ENCODE measurements at places on chromosomes 11 and 22. TPM values are rescaled to one million over a fixed set of nuclear protein-coding genes. Genes with fewer than 3 reads are reported as not detected.
A peak's percentile ranks its signal among the peaks of the same experiment; 100 is the strongest.

DNA sequence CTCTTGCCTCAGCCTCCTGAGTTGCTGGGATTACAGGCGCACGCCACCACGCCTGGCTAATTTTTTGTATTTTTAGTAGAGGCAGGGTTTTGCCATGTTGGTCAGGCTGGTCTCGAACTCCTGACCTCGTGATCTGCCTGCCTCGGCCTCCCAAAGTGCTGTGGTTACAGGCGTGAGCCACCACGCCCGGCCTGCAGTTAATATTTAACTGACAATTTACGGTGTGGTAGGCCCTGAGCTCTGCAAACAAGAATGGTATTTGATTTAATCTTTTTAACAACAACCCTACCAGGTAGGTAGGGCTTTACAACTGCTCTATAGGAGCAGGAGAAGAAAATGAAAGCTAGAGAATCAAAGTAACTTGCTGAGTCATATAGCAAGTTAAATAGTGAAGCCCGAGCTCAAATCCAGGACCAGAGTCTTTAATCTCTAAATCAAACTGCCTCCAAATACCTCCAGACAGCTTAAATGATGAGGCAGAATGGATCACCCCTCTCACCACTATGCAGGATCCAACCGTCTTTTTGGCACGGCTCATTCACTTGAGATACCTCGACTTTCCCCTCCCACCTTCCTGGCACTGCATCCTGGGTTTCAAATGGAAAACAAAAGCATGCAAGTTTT lies 9.4 kb downstream of the UEVLD start:
- peaks cover 5% of the 10 kb centered on the region for H3K36me3 ChIP-seq
- H3K4me1 ChIP-seq = no peaks in the 10 kb centered on the region
- peak overlapping the region; percentile 32 for H3K4me3 ChIP-seq
- no peak overlapping the region for H3K27ac ChIP-seq
- H3K27me3 ChIP-seq = no peaks in the 10 kb centered on the region

Gene ST14
- 0.25 TPM for total RNA-seq

- no peak overlapping the region for H3K27ac ChIP-seq
- no peaks in the 10 kb centered on the region for H3K27me3 ChIP-seq
- H3K4me1 ChIP-seq = peaks cover 4% of the 10 kb centered on the region
Measured at GRCh38 chr11:8331767-8332166, 68.1 kb upstream of the LMO1 start.

DNA sequence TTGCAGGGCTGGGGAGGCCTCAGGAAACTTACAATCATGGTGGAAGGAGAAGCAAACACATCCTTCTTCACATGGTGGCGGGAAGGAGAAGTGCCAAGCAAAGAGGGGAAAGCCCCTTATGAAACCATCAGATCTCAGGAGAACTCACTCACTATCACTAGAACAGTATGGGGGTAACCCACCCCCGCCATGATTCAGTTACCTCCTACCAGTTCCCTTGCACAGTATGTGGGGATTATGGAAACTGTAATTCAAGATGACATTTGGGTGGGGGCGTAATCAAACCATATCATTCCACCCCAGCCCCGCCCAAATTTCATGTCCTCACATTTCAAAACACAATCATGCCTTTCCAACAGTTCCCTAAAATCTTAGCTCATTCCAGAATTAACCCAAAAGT lies 16.2 kb downstream of the IMMP1L start:
- no peaks in the 10 kb centered on the region for H3K36me3 ChIP-seq
- H3K27ac ChIP-seq = no peak overlapping the region
- H3K4me3 ChIP-seq = no peak overlapping the region

- H3K4me1 ChIP-seq = no peaks in the 10 kb centered on the region
- H3K27ac ChIP-seq = no peak overlapping the region
- H3K27me3 ChIP-seq = no peaks in the 10 kb centered on the region
- H3K36me3 ChIP-seq = no peaks in the 10 kb centered on the region
Measured at GRCh38 chr11:86724137-86724536, 51.7 kb upstream of the ME3 start.

Gene GLYAT
- total RNA-seq = not detected

DNA sequence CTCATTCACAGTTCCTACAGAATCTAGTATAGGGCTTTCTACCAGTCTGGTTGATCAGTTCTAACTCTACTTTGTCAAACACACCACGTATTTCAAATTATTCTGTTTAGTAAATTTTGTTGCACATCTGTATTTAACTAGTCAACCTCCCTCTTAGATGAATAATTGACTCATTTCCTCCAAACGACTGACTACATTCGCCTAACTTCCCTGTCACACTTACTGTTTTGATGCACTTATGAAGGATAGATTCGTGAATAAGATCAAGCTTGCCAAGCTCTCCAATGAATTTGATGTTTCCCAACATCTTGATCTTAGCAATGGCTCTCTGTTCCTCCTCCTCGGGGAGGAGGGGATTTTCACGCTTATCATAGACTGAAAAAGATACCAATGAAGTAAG lies 5.0 kb downstream of the EIF4G2 start:
- H3K36me3 ChIP-seq = peaks cover 85% of the 10 kb centered on the region
- no peak for DNase-seq
- H3K4me3 ChIP-seq = no peak overlapping the region
- H3K4me1 ChIP-seq = peaks cover 54% of the 10 kb centered on the region
- no peaks in the 10 kb centered on the region for H3K27me3 ChIP-seq

- no peak for DNase-seq
- peaks cover 41% of the 10 kb centered on the region for H3K27me3 ChIP-seq
- no peaks in the 10 kb centered on the region for H3K4me1 ChIP-seq
- no peaks in the 10 kb centered on the region for H3K36me3 ChIP-seq
- no peak overlapping the region for H3K27ac ChIP-seq
Measured at GRCh38 chr11:17649261-17649660, 70.1 kb upstream of the MYOD1 start.

Gene RIMBP3B
- 0.11 TPM for total RNA-seq

DNA sequence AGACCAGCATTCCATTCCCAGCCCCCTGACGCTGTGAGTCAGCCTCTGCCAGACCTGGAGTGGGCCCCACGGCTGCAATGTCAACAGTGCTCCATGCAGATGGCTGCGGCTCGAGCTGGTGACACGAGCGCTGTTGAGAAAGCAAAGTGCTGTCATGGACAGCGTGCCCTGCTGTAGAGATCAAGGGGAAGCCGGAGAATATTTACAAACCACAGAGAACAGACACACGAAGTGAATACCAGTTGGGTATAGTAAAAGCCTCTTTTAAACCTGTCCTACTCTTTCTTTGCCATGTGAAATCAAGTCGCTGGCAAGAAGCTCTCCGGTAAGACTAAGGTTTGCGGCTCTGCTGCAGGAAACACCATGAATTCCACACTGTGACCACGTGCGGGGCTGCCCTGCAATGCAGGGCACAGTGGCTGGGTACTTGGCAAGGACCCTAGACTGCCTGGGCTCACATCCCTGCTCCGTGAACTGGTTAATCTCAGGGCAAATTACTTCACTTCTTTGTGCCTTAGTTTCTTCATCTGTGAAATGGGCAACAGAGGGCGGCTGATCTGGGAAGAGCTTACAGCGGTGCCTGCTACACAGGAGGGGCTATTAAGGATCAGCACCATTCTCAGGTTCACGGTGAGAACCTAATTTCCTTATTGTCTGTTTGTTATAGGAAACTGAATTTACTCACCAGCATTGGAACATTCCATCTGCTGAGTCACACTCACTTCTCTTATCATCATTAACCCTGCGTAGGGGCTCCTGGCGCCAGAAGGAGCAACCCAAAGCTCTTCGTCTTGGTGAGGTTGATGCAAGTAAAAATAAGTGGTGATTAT lies 27.8 kb upstream of the ELFN2 start:
- no peaks in the 10 kb centered on the region for H3K27me3 ChIP-seq
- no peak overlapping the region for H3K4me3 ChIP-seq
- H3K36me3 ChIP-seq = peaks cover 3% of the 10 kb centered on the region

DNA sequence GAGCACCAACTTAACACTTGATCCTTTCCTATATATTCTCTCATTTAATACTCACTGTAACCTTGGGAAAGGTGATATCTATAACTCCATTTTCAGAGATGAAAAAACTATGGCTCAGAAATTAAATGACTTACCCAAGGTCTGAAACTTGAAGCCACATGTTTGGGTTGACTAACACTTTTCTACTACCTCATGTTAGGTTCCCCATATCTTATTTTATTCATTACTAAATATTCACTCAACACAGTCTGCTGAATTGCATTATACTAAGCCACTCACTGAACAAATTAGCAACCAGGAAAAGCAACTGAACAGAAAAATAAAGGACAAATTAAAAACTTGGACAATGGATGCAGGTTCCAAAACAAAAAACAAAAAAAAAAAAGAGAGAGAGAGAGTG lies 59.9 kb downstream of the FAM168A start:
- H3K27me3 ChIP-seq = no peaks in the 10 kb centered on the region
- peaks cover 15% of the 10 kb centered on the region for H3K4me1 ChIP-seq
- DNase-seq = no peak

GRCh38 chr22:17705951-17706900 lies 67.7 kb downstream of the BCL2L13 start:
- H3K36me3 ChIP-seq = peaks cover 3% of the 10 kb centered on the region
- no peak overlapping the region for H3K27ac ChIP-seq
- peaks cover 11% of the 10 kb centered on the region for H3K4me1 ChIP-seq
- H3K4me3 ChIP-seq = peak overlapping the region; percentile 29
- DNase-seq = no peak
- no peaks in the 10 kb centered on the region for H3K27me3 ChIP-seq

DNA sequence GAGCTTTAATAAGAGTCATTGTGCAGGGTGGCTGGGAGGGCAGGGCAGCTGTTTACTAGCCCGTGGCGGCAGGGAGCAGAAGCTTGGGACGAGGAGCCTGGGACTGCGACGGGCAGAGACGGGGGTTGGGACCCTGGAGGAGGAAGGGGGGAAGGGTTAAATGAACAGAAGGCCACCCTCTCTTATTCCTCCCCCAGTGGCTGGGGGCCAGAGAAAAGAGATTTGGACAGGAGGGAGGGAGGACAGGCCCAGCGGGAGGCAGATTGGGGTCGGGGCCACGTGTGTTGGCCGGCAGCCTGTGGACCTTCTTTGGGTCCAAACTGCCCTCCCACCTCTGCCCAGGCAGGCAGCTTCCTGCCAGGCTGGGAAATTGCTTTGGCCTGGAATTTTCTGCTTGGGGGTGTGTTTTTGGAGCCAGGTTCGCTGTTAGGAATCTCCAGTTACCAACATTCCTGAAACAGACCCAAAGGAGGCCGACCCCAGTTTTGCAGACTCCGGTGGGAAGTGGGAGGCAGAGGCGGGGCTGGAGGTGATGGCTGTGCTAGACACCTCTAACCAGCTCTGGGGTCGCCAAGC lies 50.2 kb downstream of the APOL3 start:
- H3K27ac ChIP-seq = no peak overlapping the region
- no peak for DNase-seq
- no peaks in the 10 kb centered on the region for H3K4me1 ChIP-seq
- H3K4me3 ChIP-seq = no peak overlapping the region

GRCh38 chr22:26797910-26798309 lies 140.5 kb downstream of the MIAT start:
- no peak for DNase-seq
- no peaks in the 10 kb centered on the region for H3K27me3 ChIP-seq
- H3K4me1 ChIP-seq = no peaks in the 10 kb centered on the region
- H3K27ac ChIP-seq = no peak overlapping the region
- H3K36me3 ChIP-seq = peaks cover 12% of the 10 kb centered on the region
- no peak overlapping the region for H3K4me3 ChIP-seq

DNA sequence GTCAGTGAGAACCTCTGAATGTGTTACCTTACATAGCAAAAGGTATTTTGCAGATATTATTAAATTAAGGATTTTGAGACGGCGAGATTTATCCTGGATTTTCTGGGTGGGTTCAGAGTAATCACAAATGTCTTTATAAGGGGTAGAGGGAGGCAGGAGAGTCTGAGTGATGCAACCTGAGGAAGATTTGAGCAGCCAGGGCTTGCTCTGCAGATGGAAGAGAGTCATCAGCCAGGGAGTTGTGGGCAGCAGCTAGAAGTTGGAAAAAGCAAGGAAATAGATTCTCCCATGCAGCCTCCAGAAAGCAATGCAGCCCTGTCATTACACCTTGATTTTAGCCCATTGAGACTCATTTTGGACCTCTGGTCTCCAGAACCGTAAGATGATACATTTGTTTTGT lies 4.1 kb upstream of the WDR74 start:
- no peak overlapping the region for H3K4me3 ChIP-seq
- H3K27me3 ChIP-seq = no peaks in the 10 kb centered on the region
- H3K27ac ChIP-seq = no peak overlapping the region
- H3K36me3 ChIP-seq = no peaks in the 10 kb centered on the region
- DNase-seq = no peak

GRCh38 chr22:45225732-45226502 lies 14.8 kb downstream of the KIAA0930 start:
- H3K36me3 ChIP-seq = no peaks in the 10 kb centered on the region
- no peaks in the 10 kb centered on the region for H3K27me3 ChIP-seq
- H3K27ac ChIP-seq = no peak overlapping the region

- no peaks in the 10 kb centered on the region for H3K36me3 ChIP-seq
- peak; percentile 56 for DNase-seq
- H3K4me3 ChIP-seq = peak overlapping the region; percentile 10
- no peaks in the 10 kb centered on the region for H3K27me3 ChIP-seq
- no peak overlapping the region for H3K27ac ChIP-seq
- H3K4me1 ChIP-seq = peaks cover 29% of the 10 kb centered on the region
Measured at GRCh38 chr22:46592390-46592872, 27.8 kb upstream of the GRAMD4 start.

DNA sequence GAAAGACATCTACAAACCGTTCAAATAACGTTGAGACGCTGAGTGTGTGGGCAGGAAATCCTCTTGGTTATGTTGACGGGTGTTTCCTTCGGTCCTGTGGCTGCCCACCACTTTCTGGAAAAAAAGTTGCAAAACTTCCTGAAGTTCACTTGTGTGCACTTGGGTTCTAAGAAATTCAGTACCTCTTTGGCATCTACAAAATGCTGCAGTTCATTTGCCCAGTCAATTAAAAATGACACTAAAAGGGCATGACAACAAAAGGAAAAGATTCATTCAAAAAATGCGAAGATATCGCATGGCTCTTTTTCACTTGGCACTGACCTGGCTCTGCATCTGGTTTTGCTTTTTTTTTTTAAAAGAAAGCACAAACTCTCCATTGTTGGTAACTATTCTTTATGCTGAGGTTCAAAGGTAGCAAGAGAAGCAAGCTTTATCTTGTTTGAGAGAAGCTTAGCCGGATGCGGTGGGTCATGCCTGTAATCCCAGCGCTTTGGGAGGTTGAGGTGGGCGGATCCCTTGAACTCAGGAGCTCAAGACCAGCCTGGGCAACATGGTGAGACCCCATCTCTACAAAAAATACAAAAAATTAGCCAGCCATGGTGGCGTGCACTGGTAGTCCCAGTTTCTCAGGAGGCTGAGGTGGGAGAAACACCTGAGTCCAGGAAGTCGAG lies 10.6 kb upstream of the XBP1 start:
- DNase-seq = no peak
- H3K4me1 ChIP-seq = peaks cover 65% of the 10 kb centered on the region
- H3K27ac ChIP-seq = peak overlapping the region; percentile 48
- peaks cover 3% of the 10 kb centered on the region for H3K36me3 ChIP-seq

GRCh38 chr11:126765196-126765595 lies 235.4 kb downstream of the KIRREL3 start:
- no peak for DNase-seq
- H3K27me3 ChIP-seq = no peaks in the 10 kb centered on the region
- H3K36me3 ChIP-seq = no peaks in the 10 kb centered on the region
- H3K27ac ChIP-seq = no peak overlapping the region
- H3K4me1 ChIP-seq = no peaks in the 10 kb centered on the region

GRCh38 chr11:79353706-79354105 lies 87.1 kb downstream of the TENM4 start:
- no peak overlapping the region for H3K27ac ChIP-seq
- H3K27me3 ChIP-seq = no peaks in the 10 kb centered on the region
- no peaks in the 10 kb centered on the region for H3K4me1 ChIP-seq
- H3K36me3 ChIP-seq = no peaks in the 10 kb centered on the region
- no peak overlapping the region for H3K4me3 ChIP-seq
- DNase-seq = no peak

Measured in CD4-positive, alpha-beta T cell (primary cell).